RWPE2 (cell line): ENCODE measurements at places on chromosomes 6 and 20.

DNA sequence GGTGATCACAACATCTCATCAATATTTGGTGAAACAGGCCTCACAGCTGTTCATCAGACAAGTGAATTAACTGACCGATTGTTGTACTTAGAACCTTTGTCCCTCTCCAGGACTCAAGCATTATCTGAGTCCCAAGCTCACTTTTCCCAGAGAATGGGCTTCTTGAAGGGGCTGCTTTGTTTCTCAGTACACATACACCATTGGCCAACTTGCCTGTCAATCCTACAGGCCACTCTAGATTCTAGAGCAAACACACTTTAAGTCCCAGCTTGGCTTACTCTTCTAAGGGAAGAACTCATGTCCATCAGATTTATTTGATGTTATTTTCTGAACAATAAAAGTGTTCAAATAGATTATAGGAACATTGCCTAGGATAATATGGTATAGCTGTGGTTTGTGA lies 249.5 kb downstream of the BCKDHB start:
- DNase-seq = no peak

DNA sequence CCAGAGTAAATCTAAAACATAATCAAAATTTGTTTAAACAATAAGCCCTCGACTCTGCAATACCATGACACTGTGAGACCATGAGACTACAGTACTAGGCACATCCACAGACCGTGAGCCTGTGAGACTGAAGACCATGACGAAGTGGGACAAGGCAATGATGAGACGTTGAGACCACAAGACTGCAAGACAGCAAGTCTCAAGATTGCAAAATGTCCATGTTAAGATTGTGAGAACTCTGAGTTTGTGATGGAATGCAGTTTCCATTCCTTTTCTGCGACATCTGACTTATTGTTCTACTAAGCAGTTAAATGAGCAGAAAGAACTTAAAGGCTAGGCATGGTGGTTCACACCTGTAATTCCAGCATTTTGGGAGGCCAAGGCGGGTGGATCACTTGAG lies 102.1 kb upstream of the PHACTR1 start:
- no peak for DNase-seq

- no peak for DNase-seq
Observed at GRCh38 chr20:25226433-25227316, 21.2 kb upstream of the PYGB start.

GRCh38 chr6:13877051-13877450 lies 47.7 kb upstream of the RNF182 start:
- no peak for DNase-seq

DNA sequence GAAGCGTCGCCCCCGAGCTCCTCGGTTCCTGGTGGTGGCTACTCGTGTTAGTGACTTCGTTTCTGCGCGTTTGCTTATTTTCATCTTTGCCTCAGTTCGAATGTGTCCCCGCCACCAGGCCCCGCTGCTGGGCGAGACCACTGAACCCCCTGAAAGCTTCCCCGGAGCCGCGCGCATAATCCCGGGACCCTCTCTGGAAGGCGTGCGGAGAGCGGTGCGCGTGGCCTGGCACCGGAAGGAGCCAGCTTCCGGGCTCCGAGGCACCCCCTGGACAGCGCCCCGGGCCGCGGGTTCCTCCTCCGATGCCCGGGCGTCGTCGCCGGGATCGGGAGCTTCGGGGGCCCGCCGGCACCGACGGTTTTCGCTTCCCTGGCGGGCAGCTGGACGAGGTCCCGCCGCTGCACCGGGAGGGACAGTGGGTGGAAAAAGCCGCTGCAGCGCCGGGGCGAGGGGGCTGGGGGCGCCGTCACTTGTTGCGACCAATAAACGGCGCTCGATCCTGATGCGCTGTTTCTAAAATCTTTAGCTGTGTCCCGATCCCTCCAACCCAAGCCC lies 643 bp upstream of the SLC35D3 start:
- DNase-seq = no peak

DNA sequence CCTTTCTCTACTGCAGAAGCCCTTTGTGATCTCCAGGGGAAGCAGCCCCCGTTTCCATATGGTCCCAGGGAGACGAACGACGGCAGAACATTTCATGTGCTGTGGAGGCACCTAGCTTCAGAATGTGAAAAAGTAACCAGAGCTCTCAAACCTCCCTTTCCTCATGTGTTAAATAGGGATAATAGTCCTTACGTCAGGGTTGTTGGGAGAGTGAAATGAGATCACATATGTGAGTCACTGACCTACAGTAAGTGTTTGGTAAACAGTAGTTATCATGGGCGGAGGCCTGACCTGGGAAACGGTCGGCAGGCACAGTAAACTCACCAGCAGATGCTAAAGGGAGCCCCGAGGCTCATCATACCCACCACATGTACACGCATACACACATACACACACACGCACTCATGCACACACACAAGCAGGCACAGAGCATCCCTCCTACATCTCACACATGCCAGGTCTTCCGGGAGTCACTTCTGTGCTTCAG lies 89.7 kb downstream of the LY86 start:
- DNase-seq = no peak

DNA sequence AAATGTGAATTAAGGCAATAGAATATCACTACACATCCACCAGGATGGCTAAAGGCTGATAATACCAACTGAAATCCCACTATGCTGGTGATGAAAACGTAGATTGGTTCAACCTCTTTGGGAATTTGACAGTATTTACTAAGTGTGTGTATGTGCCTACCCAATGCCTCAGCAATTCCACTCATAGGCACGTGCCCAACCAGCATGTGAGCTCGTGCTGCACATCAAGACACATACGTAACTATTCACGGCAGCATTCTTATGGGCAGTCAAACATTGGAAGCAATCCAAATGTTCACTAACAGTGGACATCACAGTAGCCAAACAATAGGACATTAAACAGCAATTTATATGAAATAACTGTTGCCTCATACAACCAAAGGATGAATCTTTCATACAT lies 15.7 kb upstream of the AFDN start:
- no peak for DNase-seq

DNA sequence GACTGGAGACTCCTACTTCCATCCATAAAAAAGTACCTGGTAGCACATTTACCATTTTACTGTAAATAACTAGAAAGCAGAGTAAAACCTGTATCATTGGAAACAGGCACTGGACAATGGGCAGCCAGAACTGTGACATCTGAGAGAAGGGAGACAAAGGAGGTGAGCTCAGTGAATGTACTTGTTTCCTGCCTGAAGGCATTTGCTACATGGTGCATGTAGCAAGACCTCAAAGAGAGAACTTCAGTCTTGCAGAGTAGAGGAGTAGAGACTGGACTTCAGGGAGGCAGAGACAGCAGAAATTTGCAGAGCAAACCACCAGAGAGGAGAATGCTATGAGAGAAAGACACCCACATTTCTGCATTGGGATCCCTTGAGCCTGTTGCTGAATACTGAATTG lies 171.0 kb upstream of the CCN2 start:
- no peak for DNase-seq

DNA sequence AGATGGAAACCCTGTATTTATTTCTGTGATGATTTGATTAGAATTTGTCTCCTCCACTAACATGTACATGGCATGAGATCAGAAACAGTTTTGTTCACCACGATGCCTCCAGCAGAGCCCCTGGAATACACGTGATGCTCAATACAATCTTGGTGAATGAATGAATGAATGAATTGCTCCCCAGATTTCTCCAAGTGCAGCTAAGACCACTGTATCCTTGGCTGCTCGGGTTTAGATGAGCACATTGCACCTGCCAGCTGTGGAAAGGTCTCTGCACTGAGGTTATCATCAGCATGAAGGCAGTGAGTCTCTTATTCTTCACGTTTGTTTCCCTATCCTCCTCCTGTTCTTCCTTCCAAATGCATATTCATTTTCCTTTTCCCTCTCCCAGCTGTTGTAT lies 17.9 kb downstream of the CASS4 start:
- no peak for DNase-seq

DNA sequence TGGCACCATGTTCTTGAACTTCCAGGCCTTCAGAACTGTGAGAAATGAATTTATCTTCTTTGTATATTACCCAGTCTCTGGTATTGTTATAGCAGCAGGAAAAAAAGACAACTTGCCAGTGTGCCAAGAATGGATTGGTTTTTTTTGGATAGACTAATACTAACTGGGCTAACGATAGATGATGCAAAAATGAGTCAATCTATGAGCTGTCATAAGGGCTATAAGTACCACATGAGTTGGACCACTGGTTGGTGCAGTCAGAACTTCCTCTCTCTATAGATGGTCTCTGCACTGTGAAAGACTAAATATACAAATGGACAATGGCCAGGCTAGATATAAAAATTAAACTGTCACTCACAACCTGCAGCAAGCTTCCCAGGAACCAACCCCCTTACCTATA lies 87.6 kb upstream of the COL21A1 start:
- DNase-seq = no peak

DNA sequence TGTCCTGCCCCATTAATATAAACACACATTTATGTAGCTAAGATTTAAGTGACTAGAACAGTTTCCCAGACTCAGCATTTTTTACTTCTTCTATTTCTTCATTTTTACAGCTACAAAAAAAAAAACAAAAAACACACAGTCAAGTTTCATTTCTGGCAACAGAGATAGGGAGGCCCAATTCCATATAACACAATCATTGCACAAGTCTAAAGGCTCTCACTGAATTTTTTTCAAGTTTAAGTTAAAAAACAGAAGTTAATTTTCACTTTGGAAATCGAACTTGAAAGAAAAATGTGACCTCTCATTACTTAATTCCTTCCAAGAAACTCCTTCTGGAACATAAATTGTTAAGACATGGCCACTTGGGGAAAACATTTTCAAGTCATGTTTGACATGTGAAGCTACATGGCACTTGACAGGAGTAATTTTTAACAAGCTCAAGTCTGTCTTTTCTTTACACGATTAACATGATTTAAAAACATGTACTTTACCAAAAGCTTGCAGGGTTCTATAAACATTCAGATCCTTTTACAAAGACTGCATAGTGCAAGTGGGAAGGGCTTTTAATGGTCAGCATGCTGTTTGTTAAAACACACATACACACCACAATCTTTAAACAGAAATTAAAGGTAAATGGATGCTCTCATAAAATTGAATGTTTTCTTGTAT lies 100.1 kb upstream of the CCDC28A start:
- DNase-seq = no peak

DNA sequence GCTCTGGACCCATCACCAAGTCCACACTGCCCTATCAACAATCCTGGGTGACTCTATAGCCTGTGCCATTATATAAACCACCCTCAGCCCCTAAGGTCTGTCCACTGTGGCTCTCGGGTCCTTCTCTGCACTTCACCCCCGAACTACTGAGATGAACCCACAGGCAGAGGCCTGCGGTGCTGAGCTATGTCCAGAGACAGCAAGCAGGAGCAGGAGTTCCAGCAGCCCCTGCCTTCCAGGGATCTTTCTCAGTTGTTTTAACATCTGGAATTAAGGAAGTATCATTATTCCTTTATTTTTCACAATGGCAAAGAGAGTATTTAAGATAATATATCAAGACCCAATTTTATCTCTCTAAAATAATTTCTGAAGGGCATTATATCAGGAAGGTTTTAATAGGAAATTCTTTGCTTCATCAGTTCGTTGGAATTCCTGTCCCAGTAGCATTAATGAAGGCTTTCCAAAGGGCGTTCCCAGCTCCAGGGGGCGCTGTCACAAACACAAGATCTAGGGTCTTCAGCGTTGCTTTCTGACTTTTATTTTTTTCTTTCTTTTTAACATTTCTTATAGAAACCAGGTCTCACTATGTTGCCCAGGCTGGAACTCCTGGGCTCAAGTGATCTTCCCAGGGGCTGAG lies 27.3 kb downstream of the RRBP1 start:
- peak; percentile 15 for DNase-seq
